ENCODE measurements at places on chromosomes 16 and 17. TPM values are rescaled to one million over a fixed set of nuclear protein-coding genes. Genes with fewer than 3 reads are reported as not detected.

The AANAT gene
- not detected for total RNA-seq

DNA sequence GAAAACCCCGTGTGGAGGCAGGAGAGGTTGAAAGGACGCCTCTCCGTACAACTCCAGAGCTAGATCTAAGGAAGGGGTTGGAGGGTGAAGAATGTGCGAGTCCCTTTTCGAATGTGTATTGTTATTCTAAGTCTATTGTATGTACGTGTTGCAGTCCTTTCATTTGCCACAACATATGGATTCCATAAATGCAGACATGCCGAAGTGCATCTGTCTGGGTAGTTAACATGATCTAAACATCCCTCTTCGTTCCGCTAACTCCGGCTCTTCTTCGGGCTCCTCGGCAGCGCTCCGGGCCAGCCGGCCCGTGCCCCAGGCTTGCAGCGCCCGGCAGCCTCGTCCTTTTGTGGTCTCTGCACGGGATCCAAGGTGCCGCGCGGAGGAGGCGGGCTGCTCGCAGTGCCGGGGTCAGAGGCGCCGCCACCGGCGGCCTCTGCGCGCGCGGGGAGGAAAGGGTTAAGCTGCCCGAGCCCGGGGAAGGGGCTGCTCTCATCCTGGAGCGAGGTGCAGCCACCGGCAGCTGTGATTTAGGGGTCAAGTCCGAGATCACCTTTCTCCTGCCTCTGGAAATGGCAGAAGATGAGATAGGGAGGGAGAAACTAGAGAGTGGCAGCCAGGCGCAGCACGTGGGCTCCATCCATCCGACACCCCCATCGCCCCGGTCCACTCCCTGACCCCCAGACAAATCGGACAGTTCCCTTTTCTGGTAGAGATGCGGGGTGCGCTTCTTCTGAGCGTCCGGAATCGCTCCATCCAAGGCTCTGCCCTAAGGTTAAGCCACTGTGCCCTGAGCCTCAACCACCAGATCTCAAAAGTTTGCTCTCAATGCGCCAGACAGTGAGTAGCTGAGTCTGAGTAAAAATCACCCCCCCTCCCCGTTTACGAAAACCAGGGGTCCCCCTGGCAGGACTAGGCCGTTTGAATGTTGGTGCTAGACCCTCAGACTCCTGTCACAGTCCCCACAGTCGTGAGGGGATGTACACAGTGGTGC is 15.1 kb upstream of the ZFHX3 start:
- no peak for DNase-seq

GRCh38 chr16:23244122-23244521 is 58.0 kb upstream of the SCNN1B start:
- DNase-seq, result no peak

DNA sequence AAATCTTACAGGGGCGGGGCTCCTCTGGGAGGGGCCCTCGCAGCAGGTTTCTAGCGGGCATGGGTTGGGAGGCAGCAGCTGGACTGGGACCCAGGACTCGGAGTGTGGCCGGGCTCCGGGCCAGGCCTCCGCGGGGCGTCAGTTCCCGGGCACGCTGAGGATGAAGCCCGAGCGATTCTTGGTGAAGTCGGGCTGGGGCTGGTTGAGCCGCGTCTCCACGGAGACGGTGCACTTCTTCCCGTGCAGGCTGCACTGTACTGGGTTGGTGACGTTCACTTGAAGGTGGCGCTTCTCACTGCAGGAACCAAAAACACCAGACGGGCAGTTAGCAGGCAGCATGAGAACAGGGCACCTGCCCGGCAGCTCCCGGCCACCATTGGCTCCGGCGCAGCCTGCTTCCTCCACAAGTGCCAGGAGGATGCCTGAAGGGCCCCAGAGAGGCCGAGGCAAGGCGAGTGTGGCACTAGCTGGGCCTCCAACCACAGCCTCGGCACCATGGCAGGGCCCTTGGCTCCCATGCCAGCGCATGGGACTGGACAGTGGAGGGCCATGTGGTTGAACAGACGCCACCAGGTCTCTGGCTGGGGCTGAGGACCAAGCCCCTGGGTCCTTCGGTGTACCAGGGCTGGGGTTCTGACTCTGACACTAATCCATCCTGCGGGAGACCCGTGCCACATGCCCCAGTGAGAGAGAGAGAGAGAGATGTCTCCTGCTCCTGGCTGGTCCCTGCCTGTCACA is 8.0 kb downstream of the CDK5R1 start:
- DNase-seq, result no peak

The THRA gene
- total RNA-seq, result 32.6 TPM

The DNAI2 gene
- not detected for total RNA-seq

- DNase-seq, result no peak
Measured at GRCh38 chr17:57247261-57247660, 9.1 kb upstream of the MSI2 start.

GRCh38 chr16:83118365-83118764 is 491.6 kb downstream of the CDH13 start:
- no peak for DNase-seq

DNA sequence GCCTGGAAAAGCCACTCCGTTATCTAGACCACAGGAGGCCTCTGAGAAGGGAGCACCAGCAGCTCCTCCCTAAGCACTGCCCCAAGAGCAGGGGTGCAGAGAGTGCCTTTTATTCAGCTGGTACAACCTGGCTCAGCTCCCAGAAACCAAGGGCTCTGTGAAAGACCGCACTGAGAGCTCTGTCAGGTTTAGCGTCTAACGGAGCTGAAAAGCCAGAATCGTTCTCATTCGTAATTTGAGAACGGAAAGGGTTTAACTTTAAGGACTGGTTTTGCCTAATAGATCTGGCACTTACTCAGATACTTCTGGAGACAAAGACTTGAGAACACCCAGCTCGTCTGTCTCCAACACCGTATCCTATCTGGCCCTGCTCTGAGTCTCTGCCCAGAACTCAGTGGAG is 13.5 kb downstream of the MPG start:
- DNase-seq, result no peak

DNA sequence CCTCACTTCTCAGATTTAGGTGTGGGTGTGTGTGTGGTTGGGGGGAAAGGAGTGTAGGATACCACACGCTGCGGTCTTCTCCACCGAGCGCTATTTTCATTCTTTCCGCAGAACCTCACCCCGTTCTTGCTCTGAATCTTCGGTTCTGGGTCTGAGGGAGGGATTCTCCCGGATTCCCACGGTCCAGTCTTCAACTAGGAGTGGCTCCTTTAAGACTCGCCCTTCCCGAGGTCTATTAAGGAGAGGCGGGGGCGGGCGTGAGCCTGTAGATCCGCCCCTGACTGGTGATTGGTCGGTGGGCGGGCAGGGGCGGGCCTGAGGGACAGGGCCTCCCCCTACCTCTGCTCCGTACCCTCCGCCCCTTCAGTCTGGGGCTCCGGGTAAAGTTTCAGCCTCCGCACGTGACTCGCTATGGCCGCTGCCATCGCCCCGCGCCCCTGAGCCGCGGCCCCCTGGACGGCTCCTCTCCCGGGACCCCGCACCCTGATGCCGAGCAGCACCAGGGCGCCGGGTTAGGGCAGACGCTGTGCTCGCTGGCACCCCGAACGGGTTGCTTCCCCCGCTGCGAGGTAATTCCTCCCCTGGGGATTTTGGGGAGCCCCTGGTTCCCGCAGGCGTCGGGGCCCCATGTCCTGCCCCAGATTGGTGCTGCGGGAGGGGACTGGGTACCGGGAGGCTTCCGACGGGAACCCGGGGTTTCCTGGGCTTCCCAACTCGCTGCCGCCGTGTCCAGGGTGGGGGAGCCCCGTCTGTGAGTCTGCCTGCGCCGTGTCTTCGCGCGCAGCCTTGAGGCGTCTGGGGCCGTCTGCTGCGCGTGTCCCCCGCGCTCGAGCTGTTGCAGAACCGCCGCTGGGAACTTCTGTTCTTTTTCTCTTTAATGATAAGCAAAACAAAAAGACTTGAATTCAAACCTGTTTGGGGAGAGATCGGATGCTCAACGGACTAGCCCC is 9.2 kb downstream of the RARA start:
- peak; percentile 99 for DNase-seq

The KRT17 gene
- total RNA-seq, result 2,751 TPM

DNA sequence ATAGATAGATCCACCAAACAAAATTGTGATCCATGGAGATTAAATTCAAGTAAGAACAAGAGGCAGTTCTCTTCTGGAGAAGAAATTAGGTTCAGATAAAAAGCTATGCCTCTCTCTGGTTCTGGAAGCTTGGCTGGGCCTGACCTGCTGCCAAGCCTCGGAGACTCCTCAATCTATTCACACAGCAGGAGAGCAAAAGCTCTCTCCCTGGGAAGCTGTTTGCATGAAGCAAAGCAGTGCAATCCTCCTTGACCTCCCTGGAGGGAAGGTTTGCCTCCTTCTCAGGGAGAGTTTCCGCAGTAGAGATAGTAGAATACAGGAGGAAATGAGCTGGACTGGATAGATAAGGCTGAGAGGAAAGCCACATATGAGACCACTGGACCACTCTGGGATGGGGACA is 78.1 kb upstream of the GNAO1 start:
- DNase-seq, result no peak

- DNase-seq, result no peak
Measured at GRCh38 chr16:17215306-17215705, 255.5 kb downstream of the XYLT1 start.

DNA sequence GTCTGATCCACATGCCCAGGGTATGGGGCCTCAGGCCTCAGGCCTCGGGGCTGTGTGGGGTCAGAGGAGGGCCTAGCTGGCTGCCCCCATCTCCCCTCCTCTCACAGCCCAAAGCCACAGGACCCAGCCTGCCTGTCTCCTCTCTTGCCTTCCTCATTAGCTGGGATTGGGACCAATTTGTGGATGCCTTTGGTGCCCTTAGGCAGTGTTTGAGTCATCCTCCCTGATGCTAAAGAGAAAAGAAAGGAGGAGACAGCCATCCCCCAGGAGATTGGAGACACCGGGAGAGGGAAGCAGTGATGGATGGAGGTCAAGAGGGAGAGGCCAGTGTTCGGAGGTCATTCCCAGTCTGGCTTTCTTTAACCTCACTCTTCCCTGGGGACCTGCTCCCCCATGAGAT is 23.3 kb upstream of the NOG start:
- DNase-seq, result no peak

The SALL1 gene
- not detected for total RNA-seq

GRCh38 chr16:24463196-24463945 is 76.0 kb upstream of the RBBP6 start:
- no peak for DNase-seq

DNA sequence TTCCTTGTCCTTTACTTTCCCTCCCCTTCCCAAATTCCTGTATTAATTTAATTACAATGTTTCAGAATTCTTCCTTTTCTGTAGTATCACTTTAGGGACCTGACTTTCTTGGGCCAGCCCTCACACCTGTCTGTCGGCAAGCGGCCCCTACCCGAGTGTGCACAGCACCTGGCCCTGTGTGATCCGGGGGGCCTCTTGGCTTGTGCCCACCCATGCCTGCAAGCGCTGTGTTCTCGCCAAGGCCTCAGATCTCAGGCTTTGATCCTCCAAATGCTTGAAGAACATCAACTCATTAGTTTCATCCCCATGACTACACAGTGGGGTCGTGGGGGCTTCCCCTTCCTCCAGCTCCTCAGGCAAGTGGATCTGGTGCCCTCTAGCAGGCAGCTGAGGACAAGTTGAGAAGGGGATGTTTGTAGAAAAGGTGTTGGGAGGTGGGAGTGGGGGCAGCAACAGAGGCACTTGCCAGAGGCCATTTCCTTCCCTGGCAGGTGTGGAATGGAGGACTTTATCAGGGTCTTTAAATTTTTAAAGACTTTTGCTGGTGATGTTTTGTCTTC is 15.7 kb upstream of the CDH3 start:
- no peak for DNase-seq

The TBX4 gene
- total RNA-seq, result not detected

The MMP28 gene
- 109 TPM for total RNA-seq

The FAM171A2 gene
- total RNA-seq, result 1.2 TPM

The KRT24 gene
- not detected for total RNA-seq

GRCh38 chr16:80752541-80752940 is 51.9 kb downstream of the CDYL2 start:
- no peak for DNase-seq

DNA sequence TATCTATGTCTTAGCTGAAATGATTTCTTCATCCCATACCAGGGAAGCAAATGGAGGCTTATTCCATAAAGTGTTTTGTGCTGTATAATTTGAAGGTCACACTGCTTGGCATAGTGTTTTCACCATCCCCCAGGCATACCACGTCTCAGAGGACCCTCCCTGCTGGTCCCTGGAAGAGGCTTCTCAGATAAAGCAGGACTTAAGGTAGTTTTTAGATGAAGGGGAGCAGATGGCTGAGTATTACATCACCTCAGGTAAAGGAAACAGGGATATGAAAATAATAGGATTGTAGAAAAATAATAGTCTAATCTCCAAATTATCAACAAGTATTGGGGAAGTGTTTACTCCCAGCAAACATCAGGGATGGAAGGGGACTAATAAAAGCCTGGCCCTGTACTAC is 7.3 kb upstream of the SMG1 start:
- DNase-seq, result no peak

The PPM1D gene
- 13.0 TPM for total RNA-seq

The ARL5C gene
- total RNA-seq, result not detected

The MYLK3 gene
- total RNA-seq, result 0.13 TPM

The OR4D1 gene
- total RNA-seq, result not detected

- DNase-seq, result no peak
Measured at GRCh38 chr17:72717276-72717675, 375.2 kb downstream of the SLC39A11 start.

DNA sequence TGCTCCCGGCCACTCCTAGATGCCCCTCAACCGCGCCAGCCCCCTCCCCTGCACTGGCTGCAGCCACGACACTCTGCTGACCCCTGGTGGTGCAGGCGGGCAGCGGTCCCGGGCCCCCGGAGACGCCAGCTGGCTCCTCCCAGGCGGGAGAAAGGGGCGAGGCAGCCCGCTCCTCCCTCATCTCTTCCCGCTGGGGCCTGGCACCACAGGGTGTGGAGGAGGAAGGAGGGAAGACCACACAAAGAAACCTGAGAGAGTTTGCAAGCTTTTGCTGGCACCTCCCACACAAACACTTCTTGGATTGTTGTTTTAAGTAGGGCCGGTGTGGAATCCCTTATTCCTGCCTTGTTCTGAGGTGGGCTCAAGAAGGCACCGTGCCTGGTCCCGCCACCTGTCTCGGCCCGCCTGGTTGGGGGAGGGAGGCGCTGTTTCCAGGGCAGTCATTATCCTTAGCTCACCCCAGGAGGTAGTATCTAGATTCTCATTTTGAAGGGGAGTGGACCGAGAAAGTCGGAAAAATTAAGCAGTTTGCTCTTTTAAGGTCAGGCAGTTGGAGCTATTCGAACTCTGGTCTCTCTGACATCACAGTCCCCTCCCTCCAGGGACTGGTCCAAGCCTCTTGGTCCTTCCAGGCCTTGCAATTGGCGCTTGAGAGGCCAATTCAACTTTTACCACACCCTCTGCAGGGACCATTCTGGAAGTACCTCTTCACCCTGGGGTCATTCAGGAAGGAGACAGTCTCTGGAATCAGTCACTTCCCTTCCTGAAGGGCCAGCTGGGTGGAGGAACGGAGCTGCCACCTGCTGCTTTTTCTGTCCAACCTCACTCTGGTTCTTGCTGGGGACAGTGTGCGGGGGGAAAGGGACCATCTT is 959 bp upstream of the ANKRD13B start:
- DNase-seq, result peak; percentile 91

The CDR2L gene
- total RNA-seq, result 8.6 TPM

The RAB11FIP4 gene
- total RNA-seq, result 40.5 TPM

- no peak for DNase-seq
Measured at GRCh38 chr17:1149869-1150268, 29.9 kb downstream of the ABR start.

- peak; percentile 63 for DNase-seq
Measured at GRCh38 chr17:80773243-80773991, 218.2 kb upstream of the CHMP6 start.

All from suprapubic skin (tissue), 4 donors.